ENCODE measurements at places on chromosomes 3 and 15.

- no peak for DNase-seq
Observed at GRCh38 chr3:127779747-127780146, 42.6 kb downstream of the MGLL start.

- DNase-seq: no peak
Observed at GRCh38 chr3:63193647-63194046, 84.5 kb upstream of the SYNPR start.

- DNase-seq: no peak
Observed at GRCh38 chr3:183085634-183086390, 13.5 kb downstream of the MCCC1 start.

DNA sequence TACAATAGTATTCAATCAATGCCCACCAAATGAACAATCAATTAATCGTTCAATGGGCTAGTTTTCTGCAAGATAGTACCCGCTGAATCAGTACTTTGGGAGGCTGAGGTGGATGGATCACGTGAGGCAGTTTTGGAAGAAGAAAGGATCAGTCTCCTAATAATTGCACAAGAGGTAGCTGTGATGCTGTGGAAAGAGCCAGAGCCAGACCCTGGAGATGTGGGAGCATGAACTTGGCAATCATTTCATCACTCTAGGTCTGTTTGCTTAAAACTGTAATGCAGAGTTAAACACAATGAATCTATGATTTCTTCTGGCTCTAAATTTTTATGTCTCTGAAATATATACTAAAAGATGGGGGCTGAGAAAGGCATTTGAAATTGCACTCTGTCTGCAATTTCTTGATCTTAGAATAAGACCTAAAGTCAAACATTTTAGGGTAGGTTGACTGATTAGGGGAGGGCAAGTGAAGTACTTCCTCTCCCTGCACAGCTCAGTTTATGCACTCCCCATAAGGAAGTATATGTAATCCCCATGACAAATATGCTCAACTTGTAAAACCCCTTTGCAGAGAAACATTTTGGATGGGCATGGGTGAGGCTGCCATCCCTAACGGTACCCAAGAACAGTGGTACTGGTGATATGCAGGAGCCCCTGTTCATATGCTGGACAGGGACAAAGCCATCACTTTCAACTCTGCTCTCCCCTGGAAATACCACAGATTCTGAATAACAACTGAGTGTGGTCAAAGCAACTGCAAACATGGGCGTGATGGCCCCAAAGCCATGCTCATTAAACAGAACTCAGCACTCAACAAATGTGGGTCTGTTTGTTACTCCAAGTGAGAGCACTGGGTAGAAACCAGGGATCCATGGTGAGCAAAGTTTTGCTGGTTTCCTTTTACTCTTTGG, 28.6 kb upstream of the SPATA12 start:
- DNase-seq: no peak

DNA sequence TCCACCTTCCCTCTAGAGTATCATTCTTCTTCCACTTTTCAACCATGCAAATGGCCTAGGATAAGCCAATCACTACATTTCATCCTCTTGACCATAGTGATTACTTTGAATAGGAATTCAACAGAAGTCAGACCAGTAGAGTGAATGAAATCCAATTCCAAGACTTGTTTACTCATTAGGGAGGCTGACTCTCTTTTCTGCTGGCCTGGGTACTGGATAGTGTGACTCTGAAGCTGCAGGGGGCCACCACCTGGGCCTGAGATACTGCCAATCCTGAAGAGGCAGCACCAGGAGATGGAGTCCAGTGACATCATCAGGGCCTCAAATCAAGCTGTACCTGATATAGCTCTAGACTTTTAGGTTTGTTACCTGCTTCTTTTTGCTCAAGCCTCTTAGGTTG, 7.0 kb upstream of the FSTL1 start:
- no peak for DNase-seq

GRCh38 chr3:115022199-115022598, 124.9 kb downstream of the ZBTB20 start:
- DNase-seq: no peak

- DNase-seq: no peak
Observed at GRCh38 chr15:65095011-65095746, 18.6 kb downstream of the KBTBD13 start.

- DNase-seq: no peak
Observed at GRCh38 chr15:90598031-90598577, 68.4 kb downstream of the CRTC3 start.

GRCh38 chr15:98612490-98613110, 35.7 kb upstream of the IGF1R start:
- DNase-seq: no peak

- no peak for DNase-seq
Observed at GRCh38 chr3:147414390-147415138, 5.4 kb downstream of the ZIC1 start.

GRCh38 chr3:82130046-82130445, 368.6 kb upstream of the GBE1 start:
- DNase-seq: no peak

DNA sequence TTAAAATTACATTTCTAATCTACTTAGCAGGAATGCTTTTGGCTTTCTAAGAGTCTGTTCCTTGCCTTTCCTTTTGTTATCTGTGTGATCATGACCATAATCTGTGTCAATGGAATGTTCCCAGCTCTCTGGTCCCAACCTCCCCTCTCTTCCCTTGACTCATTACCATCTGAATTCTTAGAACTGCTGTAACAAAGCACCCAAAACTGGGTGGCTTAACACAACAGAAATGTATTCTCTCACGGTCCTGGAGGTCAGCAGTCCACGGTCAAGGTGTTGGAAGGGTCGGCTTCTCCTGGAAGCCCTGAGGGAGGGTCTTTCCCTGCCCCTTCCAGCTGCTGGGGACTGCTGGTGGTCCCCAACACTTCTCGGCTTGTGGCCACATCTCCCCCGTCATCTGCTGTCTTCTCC, 81.1 kb downstream of the LRRK1 start:
- DNase-seq: no peak

DNA sequence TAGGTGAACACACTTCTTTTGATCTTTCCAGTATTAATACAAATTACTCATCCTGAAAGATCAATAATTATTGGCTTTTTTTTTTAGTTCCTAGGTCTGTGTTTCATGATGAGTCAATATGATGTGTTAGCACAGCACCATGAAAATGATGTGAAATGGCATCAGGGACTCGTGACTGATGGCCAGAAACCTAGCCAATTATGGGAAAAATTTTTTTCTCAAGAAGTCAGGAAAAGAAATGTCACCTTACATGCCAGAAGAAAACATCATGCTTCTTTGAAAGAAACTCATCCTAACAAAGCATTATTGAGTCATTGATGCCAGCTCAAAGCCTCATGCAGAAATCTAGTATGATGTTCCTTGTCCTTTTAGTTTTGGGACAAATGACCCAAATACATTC, 468.3 kb upstream of the CBLB start:
- DNase-seq: no peak

DNA sequence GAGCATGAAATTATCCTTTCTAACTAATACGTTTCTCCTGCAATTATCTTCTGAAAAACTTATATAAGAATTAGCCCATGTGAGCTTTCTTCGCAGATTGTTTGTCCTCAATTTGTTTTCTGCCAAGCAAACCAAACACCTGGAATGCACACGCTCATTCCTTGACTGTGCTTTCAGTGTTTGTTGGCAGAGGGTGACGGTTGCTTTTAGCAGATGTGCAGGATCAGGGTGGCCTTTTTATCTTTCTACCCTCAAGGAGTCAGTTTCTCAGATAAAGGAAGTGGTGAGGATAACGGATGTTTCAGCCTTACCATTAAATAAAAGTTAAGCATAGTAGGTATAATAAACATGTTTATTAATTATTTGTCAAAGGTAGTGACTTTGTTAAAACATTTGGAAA, 15.2 kb downstream of the ARPP21 start:
- no peak for DNase-seq

All from anterior cingulate cortex (tissue), 58 donors.